ENCODE measurements at places on chromosomes 1 and 21. TPM values are rescaled to one million over a fixed set of nuclear protein-coding genes. Genes with fewer than 3 reads are reported as not detected.

ALG14 gene
- total RNA-seq: 8.5 TPM

ACTL8 gene
- total RNA-seq: 1.7 TPM

MIB2 gene
- total RNA-seq: 16.1 TPM

FBXO2 gene
- total RNA-seq: 7.5 TPM

JAM2 gene
- total RNA-seq: 0.06 TPM

RHOC gene
- 374 TPM for total RNA-seq

VAV3 gene
- 0.36 TPM for total RNA-seq

AKR7A3 gene
- 0.16 TPM for total RNA-seq
